ENCODE measurements at places on chromosomes 16 and 17. TPM values are rescaled to one million over a fixed set of nuclear protein-coding genes. Genes with fewer than 3 reads are reported as not detected.

The SOX8 gene
- total RNA-seq: not detected

DNA sequence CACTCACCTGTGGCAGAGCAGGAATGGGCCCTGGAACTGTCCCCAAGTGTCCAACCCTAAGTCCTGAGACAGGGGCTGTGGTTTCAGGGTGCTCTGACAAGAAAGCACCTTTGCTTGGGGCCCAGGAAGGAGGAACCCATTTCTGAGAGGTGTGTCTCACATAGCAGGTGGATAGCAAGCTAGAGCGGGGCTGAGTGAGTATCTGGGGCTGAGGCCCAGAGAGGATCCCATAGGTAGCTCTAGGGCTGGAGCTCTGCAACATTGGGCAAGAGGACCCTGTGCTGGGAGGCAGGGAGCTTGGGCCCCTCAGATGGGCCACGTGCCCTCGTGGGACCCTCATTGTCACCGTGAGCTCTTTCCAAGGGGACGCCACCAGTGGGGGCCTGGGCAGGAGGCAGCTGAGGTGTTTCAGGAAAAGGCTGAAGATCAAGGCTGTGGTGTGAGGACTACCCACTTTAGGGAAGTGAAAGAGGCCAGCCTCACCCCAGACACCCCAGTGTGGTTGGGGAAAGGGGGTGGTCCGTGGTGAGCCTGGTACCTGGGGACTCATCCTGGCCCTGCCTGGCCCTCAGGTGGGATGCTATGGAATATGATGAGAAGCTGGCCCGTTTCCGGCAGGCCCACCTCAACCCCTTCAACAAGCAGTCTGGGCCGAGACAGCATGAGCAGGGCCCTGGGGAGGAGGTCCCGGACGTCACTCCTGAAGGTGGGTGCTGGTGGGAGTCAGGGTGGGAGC, 5.3 kb downstream of the DEF8 start:
- no peak for DNase-seq

DNA sequence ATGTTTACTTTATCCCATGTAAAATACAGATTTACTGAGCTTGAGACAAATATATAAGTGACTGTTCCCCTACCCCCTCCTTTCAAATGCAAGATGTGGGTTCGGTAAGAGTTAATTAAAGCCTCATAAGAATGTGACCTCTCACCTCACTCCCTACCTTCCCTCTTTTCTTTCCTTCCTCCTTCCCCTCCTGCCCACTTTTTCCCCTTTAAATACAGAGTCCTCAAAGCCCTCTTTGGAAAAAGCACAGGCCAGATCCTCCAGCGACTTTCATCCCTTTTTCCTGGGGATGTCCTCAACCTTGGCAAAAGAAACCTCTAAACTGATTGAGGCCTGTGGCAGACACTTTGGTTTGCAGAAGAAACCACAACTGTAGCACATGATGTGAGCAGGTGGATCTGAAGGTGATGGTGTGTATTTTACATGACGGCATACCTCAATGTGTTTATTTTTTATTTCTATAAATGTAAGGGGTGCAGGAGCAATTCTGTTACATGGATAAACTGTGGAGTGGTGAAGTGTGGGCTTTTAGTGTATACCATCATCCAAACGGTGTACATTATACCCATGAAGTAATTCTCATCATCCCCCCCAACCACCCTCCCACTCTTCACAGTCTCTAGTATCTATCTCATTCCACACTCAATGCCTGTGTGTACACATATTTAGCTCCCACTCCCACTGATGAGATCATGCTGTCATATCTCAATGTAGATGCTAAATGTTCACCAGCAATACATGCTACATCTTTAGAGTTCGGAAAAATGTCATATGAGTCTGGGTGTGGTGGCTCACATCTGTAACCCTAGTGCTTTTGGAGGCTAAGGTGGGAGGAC, 77.7 kb downstream of the XYLT1 start:
- no peak for DNase-seq

DNA sequence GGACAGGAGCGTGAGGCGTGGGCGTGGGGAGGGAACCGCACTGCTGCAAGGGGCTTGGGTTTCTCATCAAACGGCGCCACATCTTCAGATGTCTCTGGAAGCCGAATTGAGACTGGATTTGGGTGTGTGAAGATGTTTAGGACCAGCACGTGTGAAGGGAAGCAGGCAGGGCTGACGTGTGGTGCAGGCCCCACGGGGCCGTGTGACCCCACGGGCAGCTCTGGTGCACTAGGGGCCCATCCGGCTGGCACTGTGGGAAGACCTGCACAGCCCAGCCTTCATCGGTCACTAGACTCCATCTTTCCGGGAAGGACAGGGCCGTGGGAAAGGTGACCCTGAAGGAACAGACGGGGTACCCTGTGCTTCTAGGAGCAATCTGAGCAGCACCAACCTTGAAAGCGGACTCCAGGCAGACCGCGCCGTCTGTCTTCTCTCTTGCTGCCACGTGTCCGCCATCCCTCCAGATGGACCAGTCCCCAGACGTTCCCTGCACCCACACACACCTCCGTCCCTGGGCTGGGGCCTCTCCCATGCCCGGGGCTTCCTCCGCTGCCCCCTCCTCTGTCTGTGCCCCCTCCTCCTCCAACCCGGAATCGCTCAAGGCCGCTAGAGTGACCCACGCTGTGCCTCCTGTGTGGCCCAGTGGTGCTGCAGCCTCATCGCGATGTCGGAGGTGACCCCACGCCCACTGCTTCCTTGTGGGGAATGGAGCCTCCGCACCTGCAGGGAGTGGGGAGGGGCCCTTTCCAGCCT, 23.4 kb upstream of the CBFA2T3 start:
- no peak for DNase-seq

The CASKIN1 gene
- not detected for total RNA-seq

The NAGS gene
- 1.8 TPM for total RNA-seq

The CDH3 gene
- under 0.01 TPM for total RNA-seq

GRCh38 chr17:45170931-45171337, 9.3 kb downstream of the HEXIM2 start:
- peak; percentile 85 for DNase-seq

GRCh38 chr16:62692685-62693084, 656.4 kb upstream of the CDH8 start:
- no peak for DNase-seq

GRCh38 chr16:88692861-88693260, 6.6 kb upstream of the SNAI3 start:
- no peak for DNase-seq

The LPO gene
- total RNA-seq: not detected

DNA sequence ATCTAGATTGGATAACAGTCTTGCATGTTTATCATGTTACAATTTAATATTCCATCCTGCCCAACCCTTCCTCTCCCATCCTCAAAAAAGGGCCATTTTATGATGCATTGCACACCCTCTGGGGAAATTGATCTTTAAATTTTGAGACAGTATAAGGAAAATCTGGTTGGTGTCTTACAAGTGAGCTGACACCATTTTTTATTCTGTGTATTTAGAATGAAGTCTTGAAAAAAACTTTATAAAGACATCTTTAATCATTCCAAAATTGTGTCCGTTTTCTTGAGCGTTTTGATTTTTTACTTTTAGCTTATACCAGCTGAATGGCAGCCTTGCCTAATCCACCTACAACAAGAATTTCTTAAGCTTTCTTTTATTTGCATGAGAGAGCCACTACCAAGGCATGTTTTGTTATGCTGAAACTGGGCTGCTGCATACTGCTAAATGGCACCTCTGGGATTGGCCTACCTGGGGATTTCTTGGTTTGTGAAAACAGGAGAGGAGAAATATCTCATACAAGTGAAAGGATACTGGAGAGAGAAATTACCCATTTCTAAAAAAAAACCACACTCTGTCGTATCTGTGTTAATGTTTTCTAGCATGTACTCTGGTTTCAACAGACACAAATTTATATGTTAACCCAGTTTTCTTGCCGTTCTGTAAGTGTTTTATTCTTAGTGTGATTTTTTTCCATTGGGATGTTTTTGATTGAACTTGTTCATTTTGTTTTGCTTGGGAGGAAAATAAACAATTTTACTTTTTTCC, 52.2 kb downstream of the TUBD1 start:
- peak; percentile 47 for DNase-seq

GRCh38 chr17:56206351-56206750, 53.1 kb downstream of the ANKFN1 start:
- no peak for DNase-seq

The CYGB gene
- 2.0 TPM for total RNA-seq

DNA sequence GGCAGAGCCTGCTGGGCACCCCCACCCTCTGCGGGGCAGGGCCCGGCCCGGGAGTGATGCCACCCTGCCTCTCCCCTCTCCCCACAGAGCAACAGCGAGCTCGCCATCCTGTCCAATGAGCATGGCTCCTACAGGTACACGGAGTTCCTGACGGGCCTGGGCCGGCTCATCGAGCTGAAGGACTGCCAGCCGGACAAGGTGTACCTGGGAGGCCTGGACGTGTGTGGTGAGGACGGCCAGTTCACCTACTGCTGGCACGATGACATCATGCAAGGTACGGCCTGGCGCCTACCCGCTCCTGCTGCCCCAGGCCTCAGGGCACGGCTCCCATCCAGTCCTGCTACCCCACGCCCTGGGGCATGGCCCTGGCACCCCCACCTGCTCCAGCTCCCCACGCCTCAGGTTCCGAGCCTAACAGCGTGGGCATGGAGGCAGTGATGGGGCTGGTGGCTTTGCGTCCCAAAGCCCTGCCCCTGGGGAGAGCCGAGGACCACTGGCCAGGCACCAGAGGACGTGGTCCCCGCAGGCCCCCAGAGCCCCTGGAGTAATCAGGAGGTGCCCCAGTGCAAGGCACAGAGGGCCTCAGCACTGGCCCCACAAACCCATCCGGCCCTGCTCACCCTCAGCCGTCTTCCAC, 38.4 kb downstream of the TSC2 start:
- no peak for DNase-seq
